ENCODE measurements at places on chromosomes 4 and X. TPM values are rescaled to one million over a fixed set of nuclear protein-coding genes. Genes with fewer than 3 reads are reported as not detected.
A peak's percentile ranks its signal among the peaks of the same experiment; 100 is the strongest.

The ODAM gene
- polyA plus RNA-seq = 1.3 TPM

The RIPPLY1 gene
- 4.0 TPM for polyA plus RNA-seq

- no peak for DNase-seq
These were observed 10.6 kb upstream of the CTSO start for GRCh38 chr4:155964016-155964891.

The ZMAT1 gene
- 25.2 TPM for polyA plus RNA-seq

- no peak for DNase-seq
These were observed 95.9 kb upstream of the DUSP21 start for GRCh38 chrX:44747969-44748368.

DNA sequence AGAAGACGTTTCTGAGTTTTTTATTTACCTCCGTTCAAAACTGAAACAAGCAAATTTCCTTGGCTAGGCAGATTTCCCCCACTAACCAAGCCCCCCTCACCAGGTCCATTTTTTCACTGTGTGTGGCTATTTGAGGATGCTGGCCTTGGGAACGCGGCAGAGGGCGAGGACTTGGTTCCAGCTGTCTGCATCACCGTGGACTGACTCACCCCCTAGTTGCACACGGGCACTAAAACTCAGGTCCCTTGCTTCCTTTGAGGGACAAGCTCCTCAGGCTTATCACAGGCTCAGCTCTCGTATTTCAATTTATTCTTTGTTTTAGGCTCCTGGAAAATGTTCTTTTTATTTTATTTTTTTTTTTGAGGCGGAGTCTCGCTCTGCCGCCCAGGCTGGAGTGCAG, 8.4 kb upstream of the MTNR1A start:
- no peak for DNase-seq

GRCh38 chr4:42720533-42720932, 63.6 kb upstream of the ATP8A1 start:
- DNase-seq = no peak

GRCh38 chr4:1253831-1254230, 4.9 kb upstream of the CTBP1 start:
- no peak for DNase-seq

The FAM241A gene
- 1.3 TPM for polyA plus RNA-seq

The PDZD4 gene
- 11.7 TPM for polyA plus RNA-seq

The EFHC2 gene
- 7.1 TPM for polyA plus RNA-seq

DNA sequence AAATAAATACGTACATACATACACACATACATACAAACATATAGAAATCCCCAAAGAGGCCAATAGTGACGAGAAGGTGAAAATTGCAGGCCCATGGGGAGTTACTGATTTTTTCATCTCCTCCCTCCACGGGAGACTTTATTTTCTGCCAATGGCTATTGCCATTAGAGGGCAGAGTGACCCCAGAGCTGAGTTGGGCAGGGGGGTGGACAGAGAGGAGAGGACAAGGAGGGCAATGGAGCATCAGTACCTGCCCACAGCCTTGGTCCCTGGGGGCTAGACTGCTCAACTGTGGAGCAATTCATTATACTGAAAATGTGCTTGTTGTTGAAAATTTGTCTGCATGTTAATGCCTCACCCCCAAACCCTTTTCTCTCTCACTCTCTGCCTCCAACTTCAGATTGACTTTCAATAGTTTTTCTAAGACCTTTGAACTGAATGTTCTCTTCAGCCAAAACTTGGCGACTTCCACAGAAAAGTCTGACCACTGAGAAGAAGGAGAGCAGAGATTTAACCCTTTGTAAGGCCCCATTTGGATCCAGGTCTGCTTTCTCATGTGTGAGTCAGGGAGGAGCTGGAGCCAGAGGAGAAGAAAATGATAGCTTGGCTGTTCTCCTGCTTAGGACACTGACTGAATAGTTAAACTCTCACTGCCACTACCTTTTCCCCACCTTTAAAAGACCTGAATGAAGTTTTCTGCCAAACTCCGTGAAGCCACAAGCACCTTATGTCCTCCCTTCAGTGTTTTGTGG, 180.7 kb downstream of the AR start:
- no peak for DNase-seq

DNA sequence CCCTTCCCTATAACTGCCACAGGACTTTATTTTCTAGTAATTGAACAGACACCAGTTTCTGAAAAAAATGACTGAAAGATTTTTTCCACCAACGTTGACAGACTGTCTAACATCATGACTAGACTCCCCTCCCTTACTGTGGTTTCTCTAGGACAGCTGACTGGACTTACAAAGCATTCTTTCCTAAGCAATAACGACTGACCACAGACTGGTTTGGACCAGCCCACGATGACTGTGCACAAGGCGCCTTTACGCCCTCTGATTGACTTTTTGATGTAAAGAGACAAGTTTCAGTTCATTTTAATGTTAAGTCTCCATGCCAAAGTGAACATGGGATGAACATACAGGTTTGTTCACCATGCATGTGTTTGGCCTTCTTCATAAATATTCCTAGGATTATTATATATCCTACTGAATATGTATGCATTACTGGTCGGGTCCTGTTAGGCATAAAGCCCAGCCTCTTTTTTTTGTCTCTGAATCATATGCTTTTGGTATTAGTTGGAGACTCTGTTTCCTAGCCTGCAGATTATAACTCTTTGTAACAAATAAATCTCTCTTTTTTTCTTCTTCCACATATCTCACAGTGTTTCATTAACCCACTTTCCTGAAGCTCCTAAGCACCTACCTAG, 50.5 kb upstream of the UGT2B4 start:
- no peak for DNase-seq

The ATP2B3 gene
- 0.17 TPM for polyA plus RNA-seq

The RGN gene
- polyA plus RNA-seq = 32.3 TPM

GRCh38 chr4:156665780-156666366, 305.7 kb downstream of the PDGFC start:
- DNase-seq = no peak

GRCh38 chrX:70754169-70754848, 154.2 kb downstream of the TEX11 start:
- DNase-seq = no peak

DNA sequence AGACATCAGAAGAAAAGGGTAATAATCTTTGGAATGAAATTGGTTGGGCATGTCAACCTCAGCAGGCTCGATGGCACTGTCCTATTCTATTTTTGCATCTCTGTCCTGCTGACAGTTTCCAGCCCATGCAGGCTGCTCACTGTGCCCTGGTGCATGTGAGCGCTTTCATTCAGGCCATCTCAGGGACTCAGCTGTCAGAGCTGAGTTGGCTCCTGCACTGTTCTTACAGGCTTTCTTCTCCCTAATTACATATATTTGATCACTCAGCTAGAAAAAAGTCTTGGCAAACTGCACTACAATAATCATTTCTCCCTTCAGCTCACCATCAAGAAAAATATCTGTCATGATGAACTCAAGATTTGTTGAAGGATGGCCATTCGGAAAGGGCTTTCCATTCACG, 84.7 kb downstream of the RASL11B start:
- no peak for DNase-seq

- no peak for DNase-seq
These were observed 19.6 kb downstream of the CLCN4 start for GRCh38 chrX:10176121-10177003.

- DNase-seq = no peak
These were observed 38.6 kb downstream of the TRPC5OS start for GRCh38 chrX:111914398-111915090.

DNA sequence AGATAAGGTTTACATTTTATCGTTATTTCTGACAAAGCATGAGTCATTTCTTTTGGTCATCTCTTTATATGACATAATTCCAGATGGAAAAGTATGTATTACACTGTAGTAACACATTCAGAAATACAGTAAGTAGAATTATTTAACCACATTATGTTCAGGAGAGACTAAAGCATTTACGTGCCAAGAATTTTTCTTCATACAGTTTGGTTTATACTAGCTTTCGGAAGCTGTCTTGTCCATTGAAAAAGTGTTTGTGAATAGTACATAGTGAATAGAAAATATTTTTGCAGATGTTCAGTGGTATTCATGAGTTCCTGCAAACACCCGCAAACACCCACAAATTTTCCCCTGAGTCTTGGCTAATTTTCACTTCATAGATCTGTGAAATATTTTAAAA, 1033.0 kb upstream of the INTU start:
- no peak for DNase-seq

DNA sequence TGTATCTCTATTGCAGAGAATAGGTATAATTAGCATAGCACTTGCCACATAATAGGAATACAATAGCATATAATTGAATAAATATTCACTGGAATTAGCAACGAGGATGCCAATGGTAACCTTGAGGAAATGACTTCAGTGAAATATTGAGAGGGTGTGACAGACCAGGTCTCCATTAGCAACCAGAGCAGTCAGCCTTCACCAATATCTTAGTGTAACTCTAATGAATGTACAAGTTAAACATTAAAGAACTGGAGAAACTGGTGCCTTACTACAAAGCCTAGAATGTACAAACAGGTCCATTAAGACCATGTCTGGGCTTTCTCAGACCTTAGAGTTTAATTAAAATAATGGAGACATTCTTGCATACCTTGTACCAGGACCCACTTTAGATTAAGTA, 143.0 kb downstream of the MAGEB17 start:
- peak; percentile 38 for DNase-seq

DNA sequence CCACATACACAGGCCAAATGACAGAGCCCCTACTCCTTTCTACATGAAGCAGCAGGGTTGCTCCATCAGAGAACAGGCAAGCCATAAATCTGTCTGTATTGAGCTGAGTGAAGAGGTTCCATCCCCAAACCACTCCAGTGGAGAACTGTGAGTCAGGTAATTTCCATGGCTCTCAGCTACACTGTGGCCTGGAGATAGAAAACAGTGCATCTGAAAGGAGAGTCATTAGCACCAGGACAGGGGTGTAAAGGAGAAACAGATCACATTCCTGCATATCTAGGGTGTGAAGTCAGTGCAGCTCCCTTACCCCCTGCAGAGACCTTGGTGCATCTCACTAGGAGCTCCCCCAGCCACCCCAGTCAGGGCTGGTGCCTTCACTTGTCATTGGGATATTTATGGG, 314.7 kb downstream of the CHIC1 start:
- DNase-seq = no peak

- no peak for DNase-seq
These were observed 7.3 kb downstream of the PGK1 start for GRCh38 chrX:78111140-78111931.

The MAGEB17 gene
- polyA plus RNA-seq = 0.13 TPM

The MAOA gene
- polyA plus RNA-seq = 17.3 TPM

DNA sequence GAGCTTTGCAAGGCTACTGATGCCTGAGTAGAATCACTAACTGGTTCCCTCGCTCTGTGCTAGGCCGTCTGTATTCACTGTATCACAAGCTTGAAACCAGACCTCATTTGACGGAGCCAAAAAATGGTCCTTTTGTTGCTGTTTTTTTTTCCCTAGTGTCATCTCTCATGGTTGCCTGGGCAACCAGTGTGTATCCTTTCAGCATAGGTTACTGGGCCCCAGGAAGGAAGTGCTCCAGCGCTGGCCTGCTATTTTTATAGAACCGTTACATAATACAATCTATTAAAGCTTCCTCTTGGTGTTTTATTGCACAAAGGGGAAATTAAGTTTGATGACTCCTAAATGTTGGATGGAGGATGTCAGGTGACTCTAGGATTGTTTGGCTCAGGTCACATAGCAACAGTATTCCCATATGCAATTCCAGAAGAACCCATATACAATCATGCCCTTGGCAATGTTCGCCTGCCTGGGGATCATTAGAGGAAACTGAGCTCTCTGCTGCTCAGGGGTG, 220.4 kb downstream of the SPRY1 start:
- peak; percentile 81 for DNase-seq

GRCh38 chrX:11215191-11215921, 77.9 kb upstream of the AMELX start:
- DNase-seq = no peak

DNA sequence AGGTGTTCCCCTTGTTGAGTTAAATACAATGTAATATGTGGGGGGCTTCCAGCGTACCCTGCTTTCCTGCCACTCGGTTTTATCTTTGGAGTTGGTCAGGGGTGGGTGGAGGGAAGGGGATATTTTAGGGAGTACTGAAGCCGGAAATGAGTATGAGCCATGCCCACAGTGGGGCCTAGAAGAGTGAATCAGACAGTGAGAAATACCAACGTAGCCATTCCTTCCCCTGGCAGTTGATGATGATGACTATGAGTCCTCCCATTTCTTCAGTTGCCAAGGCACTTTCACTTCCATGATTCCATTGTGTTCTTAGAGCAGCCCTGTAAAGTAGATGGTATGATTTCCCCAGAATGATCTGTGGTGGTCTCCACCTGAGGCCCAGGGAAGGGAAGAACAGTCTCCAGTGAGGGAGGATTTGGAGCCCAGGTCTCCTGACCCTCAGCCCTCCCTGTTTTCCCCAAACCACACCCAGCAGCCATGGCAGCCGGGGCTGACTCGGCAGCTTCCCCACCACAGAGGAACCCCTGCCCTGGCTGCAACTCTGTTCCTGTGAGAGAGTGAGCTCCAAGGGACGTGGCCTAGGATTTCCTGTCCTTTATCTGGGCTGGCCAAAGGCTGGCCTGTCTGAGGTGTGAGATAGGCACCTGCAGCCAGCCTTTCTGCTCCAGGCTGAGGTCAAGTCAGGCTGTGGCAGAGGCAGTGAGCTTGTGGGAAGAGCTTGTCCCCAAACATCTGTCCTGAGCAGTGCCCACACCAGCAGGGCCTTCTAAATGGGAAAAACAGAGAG, 52.7 kb downstream of the STARD8 start:
- DNase-seq = no peak

DNA sequence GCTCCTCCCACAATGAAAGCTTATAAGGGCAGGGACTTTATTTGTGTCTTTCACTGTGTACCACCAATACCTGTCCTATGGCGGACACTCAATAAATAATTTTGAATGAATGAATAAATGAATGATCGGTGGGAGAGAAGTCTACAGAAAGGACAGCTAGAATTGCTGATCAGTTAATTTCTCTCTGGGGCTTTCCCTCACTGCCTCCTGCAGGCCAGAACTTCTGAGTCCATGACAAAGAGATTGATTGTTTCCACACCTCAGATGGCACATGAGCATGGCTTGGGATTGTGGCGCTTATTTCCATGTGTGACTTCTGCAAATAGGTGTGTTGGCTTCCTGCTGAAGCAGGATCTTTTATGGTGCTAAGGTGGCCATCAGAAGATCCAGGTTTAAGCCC, 6.3 kb downstream of the FAM47E start:
- no peak for DNase-seq

DNA sequence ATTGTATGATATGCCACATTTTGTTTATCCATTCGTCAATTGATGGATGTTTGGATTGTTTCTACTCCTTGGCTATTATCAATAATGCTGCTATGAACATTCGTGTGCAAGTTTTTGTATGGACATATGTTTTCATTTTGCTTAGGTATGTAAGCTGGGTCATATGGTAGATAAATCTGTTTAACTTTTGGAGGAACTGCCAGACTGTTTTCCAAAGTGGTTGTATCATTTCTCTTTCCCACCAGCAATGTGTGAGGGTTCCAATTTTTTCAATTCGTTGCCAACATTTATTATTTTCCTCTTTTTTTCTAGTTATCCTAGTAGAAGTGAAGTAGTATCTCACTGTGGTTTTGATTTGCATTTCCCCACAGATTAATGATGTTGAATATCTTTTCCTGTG, 71.8 kb downstream of the DIAPH2 start:
- DNase-seq = no peak

DNA sequence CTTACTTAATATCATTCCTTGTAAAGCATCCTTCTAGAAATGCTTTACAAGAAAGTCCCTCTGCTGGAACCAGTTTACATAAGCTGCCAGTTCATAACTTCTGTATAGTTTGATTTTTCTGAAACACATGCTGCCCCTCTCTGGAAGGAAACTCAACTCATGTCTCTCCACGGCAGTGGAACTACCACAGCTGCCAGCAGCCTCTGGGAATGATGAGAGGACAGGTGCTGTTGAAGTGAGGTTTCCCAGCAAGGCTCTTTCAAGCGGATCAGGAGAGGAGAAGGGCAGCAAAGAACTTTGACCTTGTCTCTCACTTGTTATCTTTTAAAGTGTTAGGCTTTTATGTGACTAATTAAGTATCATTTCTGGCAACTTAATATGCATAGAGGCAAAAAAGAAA, 7.3 kb downstream of the GRPR start:
- no peak for DNase-seq
